ENCODE measurements at places on chromosomes 4 and X. TPM values are rescaled to one million over a fixed set of nuclear protein-coding genes. Genes with fewer than 3 reads are reported as not detected.

- DNase-seq = no peak
Measured at GRCh38 chr4:181820553-181820952, 422.6 kb upstream of the TENM3 start.

DNA sequence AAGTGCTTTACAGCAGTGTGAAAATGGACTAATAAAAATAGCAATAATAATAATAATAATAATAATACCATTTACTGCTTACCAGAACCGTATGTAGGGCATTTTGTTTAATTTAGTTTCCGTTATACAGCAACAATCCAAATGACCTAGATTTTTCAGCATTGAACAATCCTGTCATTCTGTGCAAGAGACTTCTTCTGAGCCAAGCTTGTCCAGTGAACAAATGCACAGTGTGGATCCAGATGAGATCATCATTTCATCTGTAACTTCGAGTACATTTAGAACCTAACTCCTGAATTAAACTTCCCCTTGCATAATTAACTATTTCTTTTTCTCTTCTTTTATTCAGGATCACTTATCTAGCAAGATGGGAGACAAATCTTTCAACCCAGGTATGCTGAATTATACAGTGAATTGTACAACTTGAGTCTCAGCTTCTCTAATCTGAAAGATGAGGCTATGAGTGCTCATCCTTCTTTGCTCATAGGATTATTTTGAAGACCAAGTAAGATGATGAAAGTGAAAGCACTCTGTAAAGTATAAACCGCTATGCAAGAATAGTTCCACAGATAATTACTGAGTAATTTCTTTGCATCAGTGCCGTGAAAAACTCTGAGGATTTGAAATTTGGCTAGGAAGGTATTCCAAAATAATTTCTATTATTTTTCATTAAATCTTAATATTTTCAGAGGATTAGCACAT lies 6.6 kb downstream of the CLNK start:
- DNase-seq = no peak

- DNase-seq = no peak
Measured at GRCh38 chr4:17567271-17567670, 9.7 kb upstream of the LAP3 start.

GRCh38 chrX:103356858-103357257 lies 552 bp downstream of the TCEAL9 start:
- DNase-seq = peak; percentile 54

GRCh38 chr4:58740897-58741296 lies 1630.7 kb upstream of the IGFBP7 start:
- DNase-seq = no peak

DNA sequence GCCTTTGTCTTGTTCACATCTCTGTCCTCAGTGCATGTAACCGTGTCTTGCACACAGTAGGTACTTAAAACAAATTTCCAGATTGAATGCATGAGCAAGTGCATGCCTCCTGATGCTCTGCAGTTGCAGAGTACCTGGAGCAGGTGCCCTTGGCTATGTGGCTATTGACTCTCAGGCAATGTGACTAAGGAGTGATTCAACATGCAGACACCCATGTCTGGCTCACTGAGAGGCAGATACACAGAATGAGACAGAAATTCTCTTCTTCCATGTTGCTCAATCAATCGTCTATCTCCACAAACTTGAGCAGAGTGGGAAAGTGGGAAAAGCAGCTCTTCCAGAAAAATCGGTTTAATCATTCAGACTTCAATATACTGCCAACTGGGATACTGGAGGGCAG lies 111.0 kb downstream of the CHRDL1 start:
- DNase-seq = no peak

DNA sequence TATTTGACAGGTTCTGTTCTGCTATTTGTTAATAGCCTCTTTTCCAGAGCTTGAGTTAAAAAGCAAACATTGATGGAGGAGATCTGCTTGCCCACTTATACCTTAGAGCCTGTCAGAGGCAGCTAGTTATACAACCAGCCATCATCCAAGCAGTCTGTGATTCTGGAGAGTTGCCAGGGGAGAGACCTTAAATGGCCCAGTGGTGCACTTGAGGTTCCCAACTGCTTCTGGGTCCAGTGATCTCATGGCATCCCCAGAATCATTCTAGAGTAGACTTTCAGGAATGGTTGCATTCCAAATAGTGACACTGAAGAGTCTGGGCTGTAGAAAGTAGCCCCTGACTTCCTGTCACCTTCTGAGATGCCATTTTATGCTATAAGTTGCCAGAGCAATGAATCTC lies 160.7 kb downstream of the FHIP1A start:
- peak; percentile 36 for DNase-seq

GRCh38 chr4:5890063-5890727 lies 2.7 kb downstream of the CRMP1 start:
- DNase-seq = no peak

DNA sequence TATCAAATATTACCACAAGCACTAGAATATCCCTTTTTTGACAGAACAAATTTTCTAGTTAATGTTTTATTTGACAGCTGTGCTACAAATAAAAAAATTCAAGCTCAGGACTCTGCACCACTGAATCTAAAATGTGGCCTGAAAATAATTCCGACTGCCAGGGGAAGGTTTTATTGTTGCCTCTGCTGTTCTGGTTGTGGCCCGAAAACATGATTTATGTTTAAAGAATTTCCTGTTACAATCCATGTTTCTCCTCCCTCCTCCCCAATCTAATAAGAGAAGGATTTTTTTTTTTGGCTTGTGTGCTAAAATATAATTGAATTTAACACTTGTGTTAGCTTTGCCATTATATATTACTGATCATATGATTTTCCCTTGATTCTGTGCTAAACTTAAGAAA lies 227.8 kb downstream of the DCLK2 start:
- DNase-seq = no peak

DNA sequence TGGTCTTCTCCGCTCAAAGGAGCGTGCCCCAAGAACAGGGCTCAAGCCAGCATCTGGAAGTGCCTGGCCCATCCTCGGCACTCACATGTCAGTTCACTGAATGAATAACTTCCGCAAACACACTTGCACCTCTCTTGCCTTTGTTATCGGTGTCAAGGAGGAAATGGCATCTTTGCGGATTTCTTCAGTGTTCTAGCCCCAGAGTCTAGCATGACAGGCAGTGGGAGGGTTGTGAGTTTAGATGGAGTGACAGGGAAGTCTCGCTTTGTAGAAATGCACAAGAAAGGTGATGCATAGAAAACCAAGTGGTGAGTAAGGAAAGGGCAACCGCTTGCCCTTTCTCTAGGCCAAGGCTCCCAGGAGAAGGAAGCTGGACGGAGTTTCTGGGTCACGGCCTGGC lies 17.6 kb upstream of the MECP2 start:
- no peak for DNase-seq

GRCh38 chrX:155061760-155062159 lies 9.2 kb downstream of the CMC4 start:
- no peak for DNase-seq

DNA sequence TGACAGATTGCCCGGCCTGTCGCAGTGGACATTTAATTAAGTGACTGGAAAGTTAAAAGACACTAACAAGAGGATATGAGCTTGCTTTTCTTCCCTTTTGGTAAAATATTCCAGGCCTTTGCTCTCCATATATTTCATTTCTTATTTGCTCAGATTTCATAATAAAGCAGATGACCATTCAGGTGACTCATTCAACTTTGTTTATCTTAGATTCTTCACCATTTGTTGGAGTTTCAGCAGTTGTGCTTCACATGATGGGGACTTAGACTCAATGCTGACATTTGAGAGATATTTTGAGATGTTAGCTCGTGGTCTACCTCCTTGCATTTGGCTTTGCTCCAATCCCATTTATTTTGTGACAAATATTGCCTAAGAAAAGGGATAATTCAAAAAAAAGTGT lies 312.2 kb downstream of the ARHGAP24 start:
- no peak for DNase-seq

DNA sequence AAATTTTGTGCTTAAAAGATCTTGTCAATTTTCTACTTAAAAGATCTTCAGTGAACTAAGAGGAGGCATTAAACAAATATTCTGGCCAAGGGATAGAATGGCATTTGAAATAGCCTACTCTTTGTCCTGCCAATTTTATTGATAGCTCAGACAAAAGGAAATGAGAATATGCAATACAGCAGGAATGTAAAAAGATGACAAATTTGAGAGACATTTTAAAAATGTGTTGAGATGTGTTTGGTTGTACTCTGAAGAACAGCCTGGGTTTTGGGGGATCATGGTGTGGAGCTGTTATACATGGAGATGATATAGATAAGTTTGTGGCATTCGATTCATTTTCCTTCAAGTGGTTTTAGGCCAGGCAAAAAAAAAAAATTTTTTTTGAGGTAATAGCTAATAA lies 11.6 kb upstream of the MAD2L1 start:
- DNase-seq = no peak

DNA sequence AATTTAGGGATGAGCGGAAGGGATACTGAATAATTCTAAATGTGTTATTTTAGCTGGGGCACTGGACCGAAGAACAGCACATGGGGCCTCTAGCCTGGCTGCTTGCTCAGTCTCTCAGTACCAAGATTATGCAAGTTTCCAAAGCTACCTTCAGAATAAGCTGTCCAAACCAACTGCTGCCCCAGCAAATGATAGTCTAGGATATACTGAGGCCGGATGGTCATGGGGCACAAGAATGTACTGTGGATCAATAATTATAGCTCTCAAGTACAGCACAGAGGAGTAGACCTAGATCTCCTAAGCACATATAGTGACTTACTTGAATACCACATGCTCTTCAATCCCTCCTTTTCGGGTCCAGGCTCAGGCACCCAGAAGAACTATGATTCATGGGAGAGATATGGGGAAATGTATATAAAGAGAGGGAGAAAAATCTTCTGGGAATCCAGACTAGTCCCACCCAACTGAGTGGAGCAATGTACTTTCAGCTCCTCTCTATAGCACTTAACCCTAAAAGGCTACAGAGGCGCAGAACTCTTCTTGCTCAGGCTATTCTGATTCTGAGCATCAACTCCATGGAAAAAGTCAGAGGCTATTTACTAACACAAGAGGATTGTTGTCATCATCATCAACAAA lies 160.3 kb upstream of the GPC4 start:
- no peak for DNase-seq

DNA sequence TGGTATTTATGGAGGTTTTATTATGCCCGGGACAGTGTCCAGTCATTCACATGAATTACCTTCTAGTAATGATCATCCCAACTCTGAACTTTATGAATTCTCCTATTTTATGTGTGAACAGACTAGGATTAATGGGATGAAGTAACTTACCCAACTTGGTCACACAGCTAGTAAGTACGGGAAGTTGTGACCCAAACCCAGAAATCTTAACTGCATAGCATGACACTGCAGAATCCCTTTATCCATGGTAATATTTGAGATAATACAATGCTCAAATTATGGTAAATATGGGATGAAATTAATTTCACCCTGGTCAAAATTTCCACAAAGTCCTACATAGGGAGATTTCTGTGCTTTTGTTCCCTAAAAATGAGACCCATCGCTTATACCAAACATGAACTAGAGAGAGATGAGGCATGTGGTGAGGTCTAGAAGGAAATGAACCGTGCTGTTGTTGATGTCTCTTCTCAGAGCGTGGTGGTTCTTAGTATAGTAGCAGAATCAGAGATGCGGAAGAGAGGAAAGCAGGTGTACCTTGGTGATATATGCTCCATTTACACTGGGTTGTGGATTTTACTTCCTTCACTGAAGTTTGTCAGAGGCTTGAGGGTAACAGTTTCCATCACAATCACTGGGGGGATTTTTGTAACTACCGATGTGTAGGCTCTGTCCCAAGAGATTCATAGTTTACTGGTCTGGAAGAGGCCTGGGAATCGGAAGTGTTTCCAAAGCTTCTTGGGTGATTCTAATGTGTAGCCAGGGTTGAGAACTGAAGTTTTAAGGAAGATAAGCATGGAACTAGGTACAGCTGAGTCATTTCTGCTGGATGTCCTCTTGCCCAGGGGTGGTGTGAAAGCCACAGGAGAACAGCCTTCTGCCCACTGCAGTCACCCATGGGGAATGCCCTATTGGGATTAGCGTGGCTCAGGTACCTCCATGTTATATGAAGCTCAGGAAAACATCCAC lies 30.2 kb upstream of the FAM9C start:
- DNase-seq = no peak

GRCh38 chr4:43330288-43330687 lies 437.8 kb downstream of the GRXCR1 start:
- DNase-seq = no peak

DNA sequence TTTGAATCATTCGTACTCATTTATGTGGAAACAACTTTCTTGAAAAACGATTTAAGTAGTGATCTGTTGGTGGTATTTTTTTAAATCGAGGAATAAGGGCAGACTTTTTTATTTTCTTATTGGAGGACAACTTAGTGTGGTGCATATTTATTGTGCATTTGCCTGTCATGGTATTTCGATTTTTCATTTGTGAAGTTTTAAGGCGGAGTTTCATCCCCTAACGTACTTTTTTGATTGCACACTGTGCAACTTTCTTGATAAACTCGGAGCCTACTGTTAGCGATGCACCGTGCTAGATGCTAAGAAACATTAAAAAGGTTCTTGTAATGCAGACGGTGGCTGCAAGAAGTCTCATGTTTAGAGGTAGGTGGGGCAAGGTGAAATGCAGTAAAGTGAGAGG lies 1.4 kb downstream of the ZFX start:
- no peak for DNase-seq

GRCh38 chr4:187666034-187666433 lies 329.5 kb upstream of the ZFP42 start:
- no peak for DNase-seq

NLGN4X gene
- polyA plus RNA-seq = 1.6 TPM

AMOT gene
- polyA plus RNA-seq = 21.2 TPM

PLAC8 gene
- 7.5 TPM for polyA plus RNA-seq

FGFR3 gene
- 118 TPM for polyA plus RNA-seq

MAGEA11 gene
- not detected for polyA plus RNA-seq

TEX11 gene
- polyA plus RNA-seq = not detected

UGT2B15 gene
- polyA plus RNA-seq = 0.51 TPM

FGG gene
- 2.2 TPM for polyA plus RNA-seq

CDKL2 gene
- polyA plus RNA-seq = 6.0 TPM

PWWP3B gene
- 4.6 TPM for polyA plus RNA-seq

GLRA2 gene
- polyA plus RNA-seq = 0.23 TPM

All from left lung (tissue), 14 donors.